Thoracic aorta (tissue), 2 donors: ENCODE measurements at places on chromosomes 16 and 17.

GRCh38 chr16:26777821-26778220 is 288.9 kb upstream of the C16orf82 start:
- DNase-seq, result no peak

DNA sequence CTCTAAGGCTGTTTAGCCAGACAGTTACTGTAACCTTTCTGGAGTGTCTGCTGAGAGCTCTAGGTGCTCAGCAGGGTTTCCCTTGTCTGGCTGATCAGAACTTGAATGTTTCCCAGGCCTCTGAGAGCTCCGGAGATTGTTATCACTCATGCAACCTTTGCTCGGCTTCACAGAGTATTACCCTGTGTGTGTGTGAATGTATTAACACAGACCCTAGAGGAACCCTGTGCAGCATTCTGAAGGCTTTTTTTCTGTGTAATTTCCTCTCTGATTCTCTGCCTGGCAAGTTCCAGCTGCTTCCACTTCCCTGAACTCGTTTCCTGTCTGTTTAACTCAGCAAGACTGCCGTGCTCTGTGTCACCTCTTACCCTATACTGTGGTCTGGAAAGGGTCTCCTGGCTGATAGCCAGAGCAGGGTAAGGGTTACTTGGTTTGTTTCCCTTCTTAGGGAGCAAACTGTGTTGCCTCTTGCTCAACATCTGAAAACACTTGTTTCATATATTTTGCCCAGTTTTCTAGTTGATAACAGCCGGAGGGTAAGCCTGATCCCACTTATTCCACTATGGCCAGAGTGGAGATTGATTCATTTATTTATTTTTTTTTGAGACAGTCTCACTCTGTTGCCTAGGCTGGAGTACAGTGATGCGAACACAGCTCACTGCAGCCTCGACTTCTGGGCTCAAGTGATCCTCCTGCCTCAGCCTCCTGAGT is 21.7 kb downstream of the PRMT7 start:
- DNase-seq, result no peak

GRCh38 chr17:41352597-41353366 is 2.2 kb upstream of the KRT33A start:
- no peak for DNase-seq

- no peak for DNase-seq
Measured at GRCh38 chr17:67831268-67831667, 6.0 kb downstream of the BPTF start.

DNA sequence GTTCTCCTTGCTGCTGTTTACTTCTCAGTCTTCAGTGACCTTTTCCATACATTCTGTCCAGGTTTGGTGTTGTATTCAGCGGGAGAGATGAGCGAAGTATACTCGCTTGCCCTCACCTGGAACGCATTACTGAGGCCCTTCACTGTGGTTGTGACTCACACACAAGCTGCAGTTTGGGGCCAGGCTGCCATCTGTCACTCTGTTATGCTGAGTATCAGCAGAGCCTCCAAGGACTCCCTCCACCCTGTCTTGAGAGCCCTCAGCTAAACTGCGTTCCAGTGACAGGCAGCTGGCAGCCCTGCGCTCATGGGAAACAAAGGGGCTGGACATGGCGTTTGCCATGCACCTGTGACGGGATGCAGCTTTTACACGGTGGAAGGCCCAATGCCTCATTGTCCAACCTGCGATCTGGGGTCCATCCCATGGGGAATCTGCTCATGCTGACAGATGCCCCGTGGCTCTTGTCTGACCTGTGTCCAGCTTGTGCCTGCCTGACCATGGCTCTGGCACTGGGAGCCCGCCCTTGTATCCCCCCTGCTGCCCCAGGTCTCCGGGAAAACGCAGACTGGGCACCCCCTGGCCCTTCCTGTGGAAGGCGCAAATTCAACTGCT is 6.5 kb upstream of the ZNF778 start:
- DNase-seq, result no peak

GRCh38 chr17:67546578-67547527 is 169.8 kb downstream of the PITPNC1 start:
- no peak for DNase-seq

DNA sequence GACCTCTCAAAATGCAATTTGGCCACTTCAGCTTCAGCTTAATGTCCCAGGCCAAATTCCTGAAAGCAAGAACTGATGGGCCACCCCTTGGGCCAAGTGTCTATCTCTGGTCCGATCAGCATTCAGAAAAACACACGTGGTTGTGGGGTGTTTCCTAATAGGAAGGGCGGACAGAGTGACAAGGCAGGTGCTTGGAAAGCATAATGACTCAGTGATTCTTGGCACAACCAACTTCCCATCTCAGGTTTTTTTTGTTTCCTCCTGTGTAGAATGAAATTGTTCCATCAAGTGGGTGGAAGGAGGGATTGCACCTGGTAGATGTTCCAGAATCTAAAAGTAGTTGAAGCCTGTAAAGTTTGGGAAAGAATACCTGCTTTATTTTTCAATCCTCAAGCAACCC is 155.6 kb downstream of the HS3ST2 start:
- no peak for DNase-seq

GRCh38 chr16:77062878-77063675 is 127.9 kb upstream of the MON1B start:
- no peak for DNase-seq

- DNase-seq, result no peak
Measured at GRCh38 chr17:31558748-31559583, 167.5 kb downstream of the RAB11FIP4 start.

DNA sequence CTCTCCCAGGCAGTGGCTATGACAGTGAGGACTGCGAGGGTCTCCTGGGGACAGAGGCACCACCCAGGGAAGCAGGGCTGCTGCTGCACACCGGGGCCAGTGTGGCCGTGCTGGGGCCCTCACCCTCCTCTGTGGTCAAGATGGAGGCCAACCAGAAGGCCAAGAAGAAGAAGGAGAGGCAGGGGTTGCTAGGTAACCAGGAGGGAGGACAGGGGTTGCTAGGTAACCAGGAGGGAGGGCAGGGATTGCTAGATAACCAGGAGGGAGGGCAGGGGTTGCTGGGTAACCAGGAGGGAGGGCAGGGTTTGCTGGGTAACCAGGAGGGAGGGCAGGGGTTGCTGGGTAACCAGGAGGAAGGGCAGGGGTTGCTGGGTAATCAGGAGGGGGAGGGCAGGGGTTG is 55.2 kb downstream of the ACTG1 start:
- DNase-seq, result no peak

DNA sequence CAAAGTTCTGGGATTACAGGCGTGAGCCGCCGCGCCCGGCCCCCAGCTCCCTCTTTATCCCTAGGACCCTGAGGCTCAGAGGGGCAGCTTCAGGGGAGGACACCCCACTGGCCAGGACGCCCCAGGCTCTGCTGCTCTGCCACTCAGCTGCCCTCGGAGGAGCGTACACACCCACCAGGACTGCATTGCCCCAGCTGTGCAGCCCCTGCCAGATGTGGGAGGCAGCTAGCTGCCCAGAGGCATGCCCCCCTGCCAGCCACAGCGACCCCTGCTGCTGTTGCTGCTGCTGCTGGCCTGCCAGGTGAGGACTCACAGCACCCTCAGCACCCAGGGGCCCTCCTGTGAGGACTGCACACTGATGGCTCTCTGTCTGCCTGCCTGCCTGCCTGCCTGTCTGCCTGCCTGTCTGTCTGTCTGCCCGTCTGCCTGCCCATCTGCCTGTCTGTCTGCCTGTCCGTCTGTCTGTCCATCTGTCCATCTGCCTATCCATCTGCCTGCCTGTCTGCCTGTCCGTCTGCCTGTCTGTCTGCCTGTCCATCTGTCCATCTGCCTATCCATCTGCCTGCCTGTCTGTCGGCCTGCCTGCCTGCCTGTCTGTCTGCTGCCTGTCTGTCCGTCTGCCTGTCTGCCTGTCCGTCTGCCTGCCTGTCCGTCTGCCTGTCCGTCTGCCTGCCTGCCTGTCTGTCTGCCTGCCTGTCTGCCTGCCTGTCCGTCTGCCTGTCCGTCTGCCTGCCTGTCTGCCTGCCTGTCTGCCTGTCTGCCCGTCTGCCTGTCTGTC is 5.0 kb downstream of the GCGR start:
- DNase-seq, result no peak

DNA sequence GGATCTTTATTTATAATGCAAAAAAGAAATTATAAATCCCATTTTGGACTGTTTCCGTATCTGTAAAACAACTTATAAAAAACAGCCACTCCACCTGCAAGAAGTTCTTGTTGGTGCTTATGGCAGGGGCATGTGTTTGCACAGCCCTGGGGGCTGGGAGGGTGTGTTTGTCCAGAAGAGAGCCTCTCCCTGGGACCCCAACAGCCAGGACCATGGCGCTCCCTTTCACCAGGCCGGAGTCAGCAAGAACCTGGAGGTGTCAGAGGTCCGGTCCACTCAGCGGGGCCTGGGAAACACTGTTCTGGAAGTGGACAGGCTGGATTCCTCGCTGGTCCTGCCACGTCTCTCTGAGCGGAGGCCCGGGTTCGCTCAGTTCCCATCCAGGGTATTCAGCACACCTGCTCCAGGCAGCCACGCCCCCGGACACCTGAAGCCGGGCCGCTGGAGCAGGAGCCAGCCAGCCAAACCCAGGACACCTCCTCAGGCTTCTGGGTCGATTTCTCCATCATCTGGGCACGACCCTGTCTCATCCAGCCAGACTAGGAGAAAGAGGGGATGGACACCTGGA is 18.9 kb upstream of the GINS2 start:
- no peak for DNase-seq

DNA sequence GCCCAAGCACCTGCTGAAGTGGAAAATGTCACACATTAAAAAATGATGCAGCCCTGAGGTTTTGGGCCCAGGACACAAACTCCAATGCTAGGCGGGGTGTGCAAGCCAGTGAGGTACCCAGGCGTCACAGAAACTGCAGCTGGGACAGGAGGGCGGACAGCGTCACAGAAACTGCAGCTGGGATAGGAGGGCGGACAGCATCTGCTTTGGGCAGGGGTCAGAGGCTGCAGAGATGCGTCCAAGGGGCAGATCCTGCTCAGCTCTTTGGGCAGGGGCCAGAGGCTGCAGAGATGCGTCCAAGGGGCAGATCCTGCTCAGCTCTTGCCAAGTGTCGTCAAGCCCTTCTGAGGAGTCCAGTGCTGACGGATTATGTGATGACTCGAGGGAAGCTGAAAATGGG is 43.9 kb upstream of the RCVRN start:
- no peak for DNase-seq

DNA sequence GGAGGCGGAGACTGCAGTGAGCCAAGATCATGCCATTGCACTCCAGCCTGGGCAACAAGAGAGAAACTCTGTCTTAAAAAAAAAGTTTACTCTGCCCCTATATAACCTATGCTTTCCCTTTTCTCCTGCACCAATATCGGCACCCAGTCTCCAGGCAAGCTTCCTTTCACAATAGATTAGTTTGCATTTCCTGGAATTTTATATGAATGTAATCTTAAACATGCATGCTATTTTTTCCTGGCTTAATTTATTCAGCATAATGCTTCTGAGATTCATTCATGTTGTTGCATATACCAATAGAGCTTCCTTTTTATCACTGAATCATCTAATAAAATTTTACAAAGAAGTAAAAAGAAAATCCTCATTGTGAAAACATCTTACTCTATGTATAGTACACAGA is 59.4 kb downstream of the USP32 start:
- no peak for DNase-seq

DNA sequence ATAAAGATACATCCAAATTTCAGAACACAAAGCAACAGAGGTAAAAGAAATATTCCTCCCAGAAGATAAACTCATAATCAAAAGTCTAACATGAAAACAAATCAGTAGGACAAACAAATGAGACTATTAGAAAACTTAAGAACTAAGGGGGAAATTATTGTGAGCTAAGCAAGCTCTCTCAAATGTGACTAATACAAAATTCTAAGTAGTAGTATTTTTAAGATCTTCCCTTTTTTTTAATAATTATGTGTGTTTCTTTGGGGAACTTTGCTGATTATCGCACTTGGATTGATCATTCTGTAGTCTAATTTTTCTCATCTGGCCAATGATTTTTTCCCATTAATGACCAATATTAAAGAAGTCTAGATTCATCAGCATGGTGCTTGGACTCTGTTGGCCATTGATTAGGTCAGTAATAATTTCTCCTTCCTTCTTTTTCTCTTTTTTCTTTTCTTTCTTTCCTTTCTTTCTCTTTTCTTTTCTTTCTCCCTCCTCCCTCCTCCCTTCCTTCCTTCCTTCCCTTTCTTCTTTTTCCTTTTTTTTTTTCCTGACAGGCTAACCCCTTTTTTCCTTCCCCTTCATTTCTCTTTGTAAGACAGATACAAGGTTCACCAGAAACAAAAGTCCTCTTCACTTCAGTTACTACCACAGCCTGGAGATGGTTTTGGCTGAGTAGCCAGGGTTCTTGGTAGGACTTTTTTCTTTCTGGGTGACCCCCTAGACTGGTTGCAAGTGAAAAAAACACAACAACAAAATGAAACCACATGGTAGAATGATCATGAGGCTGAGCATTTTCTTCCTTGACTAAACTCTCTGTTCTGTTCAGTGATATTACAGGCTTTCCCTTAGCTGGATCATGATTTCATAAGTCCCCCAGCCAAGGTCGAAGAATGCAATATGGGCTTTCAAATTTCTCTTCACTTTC is 2.9 kb upstream of the ABCA6 start:
- DNase-seq, result no peak

DNA sequence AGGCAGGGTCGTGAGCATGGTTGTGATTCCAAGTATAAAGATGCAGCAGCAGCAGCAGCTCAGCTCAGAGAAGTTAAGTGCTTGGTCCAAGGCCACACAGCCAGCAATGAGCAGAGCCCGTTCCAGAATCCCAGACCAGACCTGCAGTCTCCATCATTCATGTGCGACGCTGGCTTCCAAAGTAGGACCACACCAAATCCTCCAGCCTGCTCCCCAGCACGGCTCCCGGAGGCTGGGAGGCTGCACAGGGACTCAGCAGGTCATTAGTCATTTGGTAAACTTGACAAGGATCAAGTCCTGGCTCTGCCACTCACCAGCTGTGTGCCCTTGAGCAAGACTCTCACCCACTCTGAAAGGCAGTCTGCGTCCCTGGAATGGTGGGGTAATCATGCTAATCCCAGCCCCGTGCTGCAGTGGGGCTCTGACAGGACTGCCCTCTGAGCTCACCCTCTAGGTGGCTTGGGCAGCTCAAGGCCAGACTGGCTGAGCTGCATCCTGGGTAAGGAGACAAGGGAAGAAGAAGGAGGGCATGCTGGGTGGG is 95.1 kb upstream of the TMEM132E start:
- DNase-seq, result no peak

GRCh38 chr16:2779978-2780898 is 3.2 kb upstream of the ELOB start:
- no peak for DNase-seq

DNA sequence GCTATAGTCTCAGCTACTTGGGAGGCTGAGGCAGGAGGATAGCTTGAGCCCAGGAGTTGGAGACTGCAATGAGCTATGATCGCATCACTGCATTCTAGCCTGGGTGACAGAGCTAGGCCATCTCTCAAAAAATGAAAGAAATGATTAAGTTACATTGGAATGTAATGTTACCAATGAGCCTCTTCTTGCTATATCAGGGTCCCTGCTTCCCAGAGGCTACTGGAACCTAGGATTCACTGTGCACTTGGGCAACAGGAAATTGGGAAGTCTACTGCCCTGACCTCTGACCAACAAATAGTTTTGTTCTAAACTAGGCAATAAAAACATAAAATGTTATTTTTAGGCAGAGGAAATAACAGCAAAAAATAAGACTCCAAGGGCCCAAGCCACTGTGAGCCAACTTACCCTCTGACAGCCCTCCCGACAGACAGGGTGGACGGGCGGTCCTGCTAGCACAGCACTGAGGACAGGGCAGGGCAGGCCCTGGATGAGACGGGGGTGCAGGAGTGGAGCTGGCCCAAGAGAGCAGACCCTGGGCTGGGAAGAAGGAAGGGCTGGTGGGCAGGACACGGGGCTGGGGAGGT is 27.5 kb downstream of the NSMCE1 start:
- no peak for DNase-seq
